A673 (cell line): ENCODE measurements at places on chromosomes 3 and 15. TPM values are rescaled to one million over a fixed set of nuclear protein-coding genes. Genes with fewer than 3 reads are reported as not detected.

- no peak for DNase-seq
These were observed 53.5 kb downstream of the PLXNA1 start for GRCh38 chr3:127036209-127037020.

- no peak for DNase-seq
These were observed 15.9 kb downstream of the ABCC5 start for GRCh38 chr3:184001761-184002160.

Gene FOXB1
- not detected in 2 replicates for total RNA-seq

Gene TTLL13
- total RNA-seq = 0.33 TPM in 1 of 2 replicates, not detected in the other

Gene HCN4
- 0.07 and 0.09 TPM in 2 replicates for total RNA-seq

- no peak for DNase-seq
These were observed 29.1 kb downstream of the MEF2A start for GRCh38 chr15:99594916-99595315.

DNA sequence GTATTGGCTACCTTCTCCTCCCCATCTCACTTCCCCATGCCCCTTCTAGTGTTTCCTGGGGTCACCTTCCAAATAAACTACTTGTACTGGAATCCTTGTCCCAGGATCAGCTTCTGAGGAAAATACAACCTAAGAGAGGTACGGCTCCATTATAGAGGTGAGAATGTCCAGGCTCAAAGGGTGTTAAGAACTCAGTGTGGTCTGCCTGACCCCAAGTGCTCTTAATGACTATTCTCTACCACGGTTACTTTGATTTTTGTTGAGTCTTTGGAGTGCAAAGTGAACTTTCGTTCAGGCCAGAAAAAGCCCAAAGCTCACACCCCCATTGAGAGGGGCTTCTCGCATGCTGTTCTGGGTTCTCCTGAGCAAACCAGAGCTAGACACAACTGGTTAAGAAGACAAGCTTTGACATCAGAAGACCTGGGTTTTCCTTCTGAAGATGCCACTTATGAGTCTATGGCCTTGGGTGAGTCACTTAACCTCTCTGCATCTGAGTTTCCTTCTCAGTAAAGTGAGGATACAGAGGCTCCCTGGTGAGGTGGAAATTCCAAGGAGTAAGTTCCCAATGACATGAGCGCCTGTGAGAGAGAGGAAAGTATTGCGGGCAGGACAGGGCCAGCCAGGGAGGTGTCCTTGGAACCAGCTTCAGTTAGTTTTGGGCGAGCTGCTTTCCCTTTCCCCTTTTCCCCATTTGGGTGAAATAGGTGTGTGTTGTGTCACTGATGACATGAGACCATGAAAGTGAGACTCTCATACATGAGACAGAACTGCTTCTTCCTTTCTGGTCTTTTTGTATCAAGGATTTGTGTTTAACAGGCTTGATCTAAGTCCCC, 475.0 kb upstream of the PROK2 start:
- no peak for DNase-seq

GRCh38 chr3:29318251-29318650, 37.4 kb downstream of the RBMS3 start:
- DNase-seq = no peak

DNA sequence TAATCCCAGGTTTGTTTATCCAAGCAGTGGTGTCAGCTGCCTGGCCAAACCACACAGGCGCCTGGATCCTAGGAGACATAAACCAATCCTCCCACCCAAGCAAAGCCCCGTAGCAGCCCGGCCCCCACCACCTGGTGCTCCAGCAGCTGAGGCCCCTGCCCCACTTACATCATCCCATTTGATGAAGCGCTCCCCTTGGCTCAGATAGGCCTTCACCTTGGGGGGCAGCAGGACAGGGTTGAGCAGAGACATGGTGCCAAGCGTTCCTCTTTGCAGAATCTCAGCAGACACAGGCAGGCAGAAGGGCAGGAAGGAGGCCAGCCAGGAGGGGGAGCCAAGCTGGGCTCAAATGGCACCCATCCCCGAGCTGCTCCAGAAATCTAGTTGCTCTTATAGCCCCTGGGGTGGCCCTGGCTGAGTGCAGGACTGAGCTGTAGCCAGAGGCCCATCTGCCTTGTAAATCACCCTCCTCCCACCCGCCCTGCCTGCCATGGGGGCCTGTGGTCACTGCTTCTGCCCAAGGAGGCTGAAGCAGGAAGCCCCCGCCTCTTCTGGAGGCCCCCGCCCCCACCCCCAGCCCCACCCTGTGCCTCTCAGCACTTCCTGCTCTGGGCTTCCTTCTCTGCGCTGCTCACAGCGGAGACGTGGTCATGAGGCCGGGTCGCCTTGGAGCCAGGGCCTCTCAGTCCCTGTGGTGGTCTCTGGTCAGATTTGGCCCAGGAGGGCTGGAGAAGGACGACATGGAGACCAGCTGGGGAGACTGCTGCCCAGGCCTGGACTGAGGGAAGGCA, at the start of gene PLCB2:
TSS of gene PLCB2 (minus strand) at position 515 of the 791 bp plus-strand sequence. CDS start at position 252, 263 bp downstream.
- no peak for DNase-seq

DNA sequence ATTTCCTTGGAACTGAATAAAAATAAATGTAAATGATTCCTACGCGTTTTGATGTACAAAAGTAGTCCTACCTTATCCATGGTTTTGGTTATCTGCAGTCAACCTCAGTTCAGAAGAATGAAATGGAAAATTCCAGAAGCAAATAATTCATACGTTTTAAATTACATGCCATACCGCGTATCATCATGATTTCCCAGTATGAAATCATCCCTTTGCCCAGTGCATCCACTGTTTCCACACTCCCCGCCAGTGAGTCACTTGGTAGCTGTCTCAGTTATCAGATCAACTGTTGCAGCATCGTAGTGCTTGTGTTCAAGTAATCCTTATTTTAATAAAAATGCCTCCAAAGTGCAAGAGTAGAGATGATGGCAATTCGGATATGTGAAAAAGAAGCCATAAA, 9.1 kb upstream of the MFSD1 start:
- no peak for DNase-seq

DNA sequence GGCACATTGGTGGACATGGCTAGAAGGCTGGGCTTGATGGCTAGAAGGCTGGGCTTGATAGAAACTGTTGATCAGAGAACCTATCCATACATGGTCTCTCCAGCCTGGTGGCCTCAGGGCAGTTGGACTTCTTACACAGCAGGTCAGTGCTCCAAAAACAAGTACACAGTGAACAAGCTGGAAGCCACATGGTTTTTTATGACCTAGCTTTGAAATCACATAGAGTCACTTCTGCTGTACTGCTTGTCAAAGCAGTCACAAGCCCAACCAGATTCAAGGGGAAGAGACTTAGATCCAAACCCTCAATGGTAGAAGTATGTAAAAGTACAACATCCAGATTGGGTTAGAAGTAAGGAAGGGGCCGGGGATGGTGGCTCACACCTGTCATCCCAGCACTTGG, 89.4 kb upstream of the HES1 start:
- no peak for DNase-seq

DNA sequence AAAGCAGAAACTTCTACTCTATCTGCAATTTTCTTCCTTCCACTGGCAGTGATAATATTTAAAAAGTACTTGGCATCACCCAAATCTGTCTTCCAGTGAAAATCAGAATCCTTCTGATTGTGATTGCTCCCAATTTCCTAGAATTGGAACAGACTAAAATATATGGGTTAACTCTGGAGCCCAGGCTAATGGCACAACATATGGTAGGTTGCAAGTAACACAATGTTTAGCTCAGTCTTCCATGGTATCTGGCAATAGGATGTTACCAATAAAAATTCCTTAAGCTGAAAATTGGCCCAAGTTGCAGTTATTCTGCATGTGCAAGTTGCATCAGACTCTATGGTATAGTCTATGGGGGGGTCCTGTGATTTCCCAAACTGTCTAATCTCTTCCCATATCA, 273.5 kb upstream of the ADAMTS9 start:
- DNase-seq = no peak

Gene TRIM42
- total RNA-seq = not detected in 2 replicates
